CD4-positive, alpha-beta T cell treated with Interleukin-1 beta for 1 hour (primary cell): ENCODE measurements at places on chromosomes 2 and 18.

DNA sequence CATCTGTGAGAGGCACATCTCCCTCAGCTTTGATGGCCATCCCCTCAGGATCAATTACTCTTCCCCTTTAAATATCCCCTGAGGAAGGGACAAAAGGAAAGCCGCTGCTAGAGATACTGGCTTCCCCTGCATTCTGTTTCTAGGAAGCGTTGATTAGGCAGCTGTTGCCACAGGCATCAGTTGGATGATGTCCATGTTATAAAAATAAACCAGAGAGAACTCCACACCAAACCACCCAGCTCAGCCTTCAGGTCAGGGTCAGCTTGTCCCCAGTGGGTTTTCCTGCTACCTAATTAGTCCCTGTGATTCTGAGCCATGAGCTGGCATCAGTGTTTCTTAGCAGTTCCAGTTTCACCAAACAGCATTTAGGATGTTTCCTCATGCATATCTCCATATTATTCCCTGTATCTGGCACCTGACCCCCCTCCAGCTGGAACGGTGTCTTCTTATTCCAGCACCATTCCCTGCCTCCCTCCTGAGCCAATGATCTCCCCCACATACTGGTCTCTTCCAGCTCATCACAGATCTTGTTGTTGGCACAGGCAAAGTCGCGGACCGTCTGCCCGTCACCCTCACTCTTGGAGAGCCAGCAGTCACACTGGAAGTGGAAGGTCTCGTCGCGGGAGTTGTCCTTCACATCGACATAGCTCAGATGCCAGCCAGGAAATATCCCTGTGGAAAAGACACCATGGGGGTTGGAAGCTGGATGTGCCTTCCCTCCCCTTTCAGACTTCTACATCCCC lies 168.4 kb downstream of the LOXHD1 start:
- no peak for DNase-seq

DNA sequence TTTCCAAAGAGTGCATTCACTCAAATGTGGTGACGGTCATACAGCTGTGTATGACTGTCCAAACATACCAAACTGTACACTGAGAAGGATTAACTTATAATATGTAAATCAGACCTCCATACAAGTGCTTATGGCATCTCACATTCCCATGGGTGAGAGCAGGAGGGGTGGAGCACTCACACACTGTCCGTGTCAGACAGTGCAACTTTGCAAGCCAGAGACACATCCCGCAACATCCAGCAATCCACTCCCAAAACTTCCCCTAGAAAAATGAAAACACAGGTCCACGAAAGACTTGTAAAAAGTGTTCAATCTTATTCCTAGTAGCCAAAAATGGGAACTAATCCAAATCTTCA lies 36.4 kb downstream of the FAM168B start:
- DNase-seq: no peak

DNA sequence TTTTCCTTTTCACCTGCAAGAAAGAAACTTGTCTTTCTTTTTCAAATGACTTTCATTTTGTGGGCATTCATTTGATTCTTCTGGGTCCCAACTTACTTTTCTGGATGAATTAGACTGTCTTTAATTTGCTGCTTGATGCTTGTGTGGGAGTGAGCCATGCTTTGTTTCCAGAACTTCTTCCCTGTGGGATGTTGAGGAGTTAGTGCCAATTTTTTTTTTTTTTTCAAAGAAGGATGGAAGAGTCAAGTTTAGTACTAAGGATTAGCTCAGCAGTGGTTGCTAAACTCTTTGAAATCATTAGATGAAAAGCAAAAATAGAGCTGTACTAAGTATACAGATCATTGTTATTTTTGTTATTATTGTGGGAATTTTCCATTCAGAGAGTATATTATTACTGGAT lies 17.2 kb upstream of the KCTD1 start:
- no peak for DNase-seq

- no peak for DNase-seq
Observed at GRCh38 chr2:14363137-14363536, 269.4 kb upstream of the LRATD1 start.

GRCh38 chr2:237669628-237670392 lies 42.4 kb downstream of the LRRFIP1 start:
- no peak for DNase-seq

GRCh38 chr2:117087535-117088291 lies 726.8 kb upstream of the DDX18 start:
- DNase-seq: no peak

GRCh38 chr2:229800997-229801754 lies 86.8 kb upstream of the DNER start:
- peak; percentile 57 for DNase-seq

DNA sequence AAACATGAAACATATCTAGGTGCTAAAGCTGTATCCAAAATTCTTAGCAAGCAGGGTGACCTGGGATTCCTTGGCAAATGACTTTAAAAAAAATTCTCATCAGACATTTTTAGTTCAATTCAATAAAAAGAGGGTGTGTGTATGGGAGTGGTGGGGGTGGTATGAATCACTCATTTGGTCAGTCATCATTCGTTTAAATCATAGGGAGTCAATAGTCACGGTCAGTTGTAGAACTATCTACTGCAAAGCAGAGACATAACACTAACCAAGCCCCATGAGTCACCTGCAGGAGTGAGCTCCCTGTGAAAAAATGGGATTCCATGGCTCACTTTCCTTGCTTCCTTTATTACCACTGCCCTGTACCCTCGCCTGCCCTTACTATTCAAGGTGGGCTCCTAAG lies 380.6 kb upstream of the TCF4 start:
- no peak for DNase-seq

DNA sequence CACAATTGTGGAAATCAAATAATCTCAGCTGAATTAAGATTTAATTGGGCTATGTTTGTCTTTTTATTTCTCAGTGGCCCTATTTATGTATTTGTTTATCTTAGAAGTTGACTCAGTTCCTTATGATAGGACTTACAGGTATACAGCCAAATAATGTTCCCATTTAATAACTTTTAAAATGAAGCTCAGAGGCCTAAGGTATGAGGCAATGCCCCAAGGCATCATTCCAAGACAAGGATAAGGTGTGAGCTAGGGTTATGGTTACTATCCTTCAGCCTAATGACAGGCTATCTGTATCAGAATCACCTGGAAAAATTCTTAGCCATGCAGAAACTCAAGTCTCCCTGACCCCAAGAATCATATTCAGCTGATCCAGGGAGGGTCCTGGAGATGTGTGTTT lies 7.4 kb upstream of the NRBP1 start:
- DNase-seq: no peak

DNA sequence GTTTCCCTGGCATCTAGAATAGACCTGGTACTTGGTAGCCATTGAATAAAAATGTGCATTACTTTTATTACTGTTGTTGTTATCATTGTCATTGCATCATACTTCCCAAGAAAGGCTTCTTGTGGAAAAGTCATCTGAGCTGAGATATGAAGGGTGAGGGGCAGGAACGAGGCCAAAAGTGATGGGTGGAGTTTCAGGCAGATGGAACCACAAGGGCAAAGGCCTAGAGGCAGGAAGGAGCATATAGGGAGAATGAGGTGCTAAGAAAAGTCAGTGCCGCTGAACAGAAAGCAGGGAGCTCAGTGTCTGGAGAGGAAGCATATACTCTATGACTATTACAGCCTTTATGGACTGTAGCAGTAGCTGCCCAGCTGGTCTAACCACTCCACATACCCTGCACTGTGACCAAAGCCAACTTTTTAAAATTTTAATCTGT lies 219.3 kb downstream of the SPP2 start:
- no peak for DNase-seq

GRCh38 chr2:202031246-202031951 lies 2.3 kb upstream of the FZD7 start:
- DNase-seq: no peak

DNA sequence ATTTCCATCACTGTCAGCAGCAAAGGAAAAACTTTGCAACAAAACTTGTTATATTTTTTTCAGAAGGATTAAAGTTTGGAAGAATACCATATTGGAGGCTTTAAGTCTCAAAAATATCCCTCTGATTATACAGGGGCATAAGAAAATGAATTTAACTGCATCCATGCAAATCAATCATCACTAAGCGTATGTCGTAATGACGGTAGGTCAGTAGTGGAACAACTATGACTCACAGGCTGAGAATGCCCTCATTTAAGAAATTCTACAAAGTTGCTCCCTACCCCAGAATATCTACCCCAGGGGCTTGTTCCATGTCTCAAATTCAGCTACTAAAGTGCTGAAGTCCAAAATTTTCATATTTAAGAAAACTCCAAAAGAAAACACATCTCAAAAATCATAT lies 12.5 kb upstream of the NAB1 start:
- no peak for DNase-seq

DNA sequence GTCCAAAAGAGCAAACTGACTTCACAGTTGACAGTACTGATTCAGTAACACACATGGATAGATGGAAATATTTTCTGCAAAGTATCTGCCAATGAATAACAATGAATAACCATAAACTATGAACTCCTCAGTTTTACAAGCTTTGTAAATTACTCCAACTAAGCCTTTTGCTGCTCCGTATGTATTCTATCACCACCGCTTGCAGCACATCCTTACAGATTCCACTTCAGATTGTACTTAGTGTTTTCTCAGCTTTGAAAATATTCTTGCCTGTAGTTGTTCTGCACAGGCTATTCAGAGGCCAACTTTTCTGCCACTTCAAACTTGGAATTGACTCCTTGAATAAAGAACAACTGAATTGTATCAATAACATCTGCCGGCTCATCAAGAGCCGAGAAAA lies 36.2 kb downstream of the TLK1 start:
- no peak for DNase-seq

DNA sequence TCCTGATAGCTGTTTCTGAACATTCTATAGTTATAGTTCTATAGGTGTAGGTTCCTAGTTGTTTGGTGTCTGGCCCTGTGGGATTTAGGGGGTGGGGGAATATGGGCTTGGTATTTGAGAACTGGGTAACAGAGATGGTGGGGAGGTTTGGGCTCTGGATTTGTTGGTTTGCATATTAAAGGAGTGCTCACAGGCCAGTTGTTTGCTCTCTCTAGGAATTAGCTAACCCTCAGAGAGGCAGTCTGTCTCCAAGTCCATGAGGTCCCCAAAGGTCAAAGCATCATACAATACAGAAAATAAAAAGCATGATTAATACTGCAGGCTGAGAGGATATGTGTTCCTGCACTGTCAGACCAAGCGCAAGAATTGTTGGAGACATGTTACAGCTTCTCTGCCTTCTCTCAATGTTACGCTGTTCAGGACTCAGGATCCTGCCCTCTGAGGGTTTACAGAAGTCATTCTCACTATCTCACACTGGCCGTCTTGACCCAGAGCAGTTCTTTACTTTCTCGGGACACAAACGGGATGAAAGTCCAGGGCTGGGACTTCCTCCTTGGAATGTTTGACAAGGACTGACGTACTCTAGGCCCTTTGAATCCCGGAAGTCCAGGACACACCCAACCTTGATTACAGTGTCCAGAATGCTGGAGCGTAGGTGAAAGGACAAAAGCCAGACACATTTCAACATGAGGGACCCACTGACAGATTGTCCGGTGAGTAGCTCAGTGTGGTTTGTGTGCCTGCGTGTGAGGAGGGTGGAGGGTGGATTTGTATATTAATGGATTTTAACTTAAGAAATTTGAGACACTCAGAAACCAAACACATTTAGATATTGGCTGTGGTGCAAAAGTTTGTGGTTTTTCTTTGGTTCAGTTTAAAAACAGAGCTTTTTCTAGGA lies at the start of gene NOSTRIN:
TSS of gene NOSTRIN (plus strand) at position 677 of the 898 bp plus-strand sequence. CDS start at position 687, 10 bp downstream.
- no peak for DNase-seq

GRCh38 chr2:100988630-100989417 lies 13.3 kb upstream of the RPL31 start:
- no peak for DNase-seq

GRCh38 chr18:13496691-13497281 lies 229.6 kb downstream of the FAM210A start:
- no peak for DNase-seq

DNA sequence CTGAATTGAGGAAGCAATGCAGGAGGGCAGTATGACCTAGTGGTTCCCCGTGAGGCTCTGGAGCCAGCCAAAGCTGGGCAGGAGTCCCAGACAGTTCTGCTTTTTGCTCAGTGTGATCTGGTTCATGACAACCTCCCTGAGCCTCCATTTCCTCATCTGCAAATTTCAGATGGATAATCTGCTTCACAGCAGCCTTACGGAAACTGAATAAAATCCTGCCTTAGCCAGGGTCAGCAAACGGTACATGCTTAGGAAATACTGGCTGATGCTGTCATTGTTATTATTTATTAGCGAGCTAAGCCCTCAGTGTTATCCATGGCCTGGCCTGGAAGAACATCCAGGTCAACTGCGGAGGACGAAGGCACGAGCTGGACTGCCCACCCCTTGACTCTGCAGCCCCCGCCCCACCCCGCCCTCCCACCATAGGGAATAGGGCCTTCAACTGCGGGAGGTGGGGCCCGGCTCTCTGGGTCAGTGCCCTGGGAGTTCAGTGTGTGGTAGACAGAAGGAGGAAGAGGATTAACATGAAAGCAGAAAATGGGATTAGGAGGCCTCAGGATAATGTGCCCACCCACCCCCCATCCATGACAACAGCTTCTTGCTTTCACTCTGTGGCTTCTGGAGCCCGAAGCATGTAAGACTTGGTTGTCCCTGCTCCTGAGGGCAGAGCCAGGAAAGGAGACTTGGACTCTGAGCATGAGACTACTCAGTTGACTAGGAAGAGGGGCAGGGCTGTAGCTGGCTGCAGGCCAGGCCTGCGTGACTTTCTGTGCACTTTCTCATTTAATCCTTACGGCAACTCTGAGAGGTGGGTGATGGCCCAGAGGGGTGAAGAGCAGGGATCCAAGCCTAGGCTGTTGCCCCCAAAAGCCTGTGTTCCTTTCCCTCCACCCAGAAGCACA lies 13.1 kb downstream of the PKDCC start:
- DNase-seq: peak; percentile 15

GRCh38 chr2:186426153-186427016 lies 59.7 kb upstream of the ZC3H15 start:
- DNase-seq: no peak

GRCh38 chr18:56542476-56542875 lies 95.9 kb downstream of the TXNL1 start:
- no peak for DNase-seq

DNA sequence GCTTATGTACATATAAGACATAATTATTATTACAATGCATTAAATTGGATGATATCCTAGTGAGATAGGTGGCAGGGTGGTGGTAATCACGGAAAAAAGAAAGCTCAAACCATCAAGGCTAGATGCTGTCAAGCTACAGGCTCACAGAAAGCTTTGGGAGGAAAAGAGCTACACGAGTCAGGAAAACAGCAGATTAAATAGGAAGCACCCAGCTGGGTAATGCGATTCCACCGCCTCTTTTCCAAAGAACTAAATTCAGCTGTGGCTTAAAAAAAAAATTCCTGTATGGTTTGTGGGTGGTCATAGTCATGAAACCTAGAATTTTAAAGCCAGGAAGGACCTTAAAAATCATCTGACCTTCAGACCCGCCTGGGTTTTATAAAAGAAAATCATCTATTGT lies 23.7 kb upstream of the PTPN4 start:
- DNase-seq: no peak

GRCh38 chr2:8803658-8804379 lies 33.6 kb downstream of the KIDINS220 start:
- no peak for DNase-seq

- DNase-seq: no peak
Observed at GRCh38 chr2:201777043-201777442, 3.7 kb downstream of the ALS2 start.
